ENCODE measurements at places on chromosomes 2 and 18.

DNA sequence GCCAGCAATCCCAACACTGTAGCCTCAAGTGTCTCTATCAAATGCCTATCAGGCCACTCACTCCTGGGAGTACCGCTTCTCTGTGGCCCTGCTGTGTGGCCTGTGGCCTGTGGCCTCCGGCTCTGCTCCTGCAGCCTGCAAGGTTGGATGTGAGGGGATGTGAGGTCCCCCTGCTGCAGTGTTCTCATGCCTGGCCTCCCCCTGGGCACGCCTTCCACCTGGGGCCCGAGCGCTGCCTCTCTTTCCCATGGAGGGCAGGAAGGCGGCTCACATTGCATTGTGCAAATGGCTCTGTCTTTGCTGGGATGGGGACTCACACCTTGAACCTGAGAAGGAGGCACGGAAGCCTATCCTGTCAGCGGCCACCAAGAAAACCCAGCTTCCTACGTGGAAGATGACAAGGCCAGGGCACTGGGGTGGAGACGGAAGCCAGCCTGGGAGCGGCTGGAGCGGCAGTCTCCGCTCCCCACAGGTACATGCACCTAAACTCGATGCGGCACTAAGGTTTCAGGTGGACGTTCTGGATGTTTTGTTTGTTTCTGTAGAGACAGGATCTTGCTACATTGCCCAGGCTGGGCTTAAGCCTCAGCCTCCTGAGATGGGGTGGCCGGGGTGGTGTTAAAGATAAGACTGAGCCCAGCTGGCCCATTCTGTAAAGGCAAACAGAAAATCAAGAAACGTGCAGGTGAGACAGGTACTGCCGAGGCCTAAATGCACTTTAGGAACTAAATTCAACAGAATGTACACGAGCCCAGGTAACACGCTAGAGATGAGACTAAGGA lies 140.1 kb downstream of the HDAC4 start:
- no peak for DNase-seq

- DNase-seq, result no peak
Observed at GRCh38 chr2:54899576-54900200, 150.6 kb downstream of the RTN4 start.

- DNase-seq, result no peak
Observed at GRCh38 chr2:64259312-64259711, 115.1 kb upstream of the PELI1 start.

- no peak for DNase-seq
Observed at GRCh38 chr18:21112543-21113105, 1.0 kb upstream of the ROCK1 start.

GRCh38 chr18:21834299-21834660 lies 93.7 kb downstream of the MIB1 start:
- no peak for DNase-seq

All from brain pericyte (primary cell).